ENCODE measurements at places on chromosomes 16 and 17. TPM values are rescaled to one million over a fixed set of nuclear protein-coding genes. Genes with fewer than 3 reads are reported as not detected.

Gene RAPGEFL1
- total RNA-seq: 15.2 TPM

Gene ACBD4
- total RNA-seq: 12.0 TPM

Gene SMIM36
- 0.29 TPM for total RNA-seq

Gene HOXB5
- 8.2 TPM for total RNA-seq

Gene GJD3
- total RNA-seq: not detected

Gene RSAD1
- total RNA-seq: 30.9 TPM

Gene HOXB9
- 188 TPM for total RNA-seq

Gene ABCC1
- total RNA-seq: 26.1 TPM

Gene FBXW10
- total RNA-seq: not detected

Gene CHST4
- total RNA-seq: 6.6 TPM

Gene DPEP1
- 82.2 TPM for total RNA-seq

Gene ITGA3
- total RNA-seq: 218 TPM

Gene ADGRG1
- total RNA-seq: 138 TPM

Gene WNT3
- 0.08 TPM for total RNA-seq

Gene CEP131
- total RNA-seq: 46.0 TPM

Gene ZNF597
- total RNA-seq: 0.76 TPM
